ENCODE measurements at places on chromosomes 7 and 10.

DNA sequence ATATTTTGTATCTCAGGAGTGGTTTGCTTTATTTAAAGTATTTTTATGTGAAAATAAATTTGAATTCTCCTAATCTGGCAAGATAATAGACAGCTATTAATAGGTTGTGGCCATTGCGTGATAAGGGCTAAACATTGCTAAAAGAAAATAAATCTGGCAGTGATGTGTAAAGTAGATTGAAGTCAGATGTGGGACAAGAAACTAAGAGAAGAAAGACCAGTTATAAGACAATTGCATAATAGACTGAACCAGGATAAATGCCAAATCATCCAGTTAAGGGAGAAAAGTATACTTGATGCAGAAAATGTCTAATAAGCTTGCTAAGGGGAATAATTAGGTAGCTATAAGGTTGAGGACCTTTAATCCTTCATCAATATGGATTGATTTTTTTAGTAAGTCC is 197.5 kb upstream of the CSTF2T start:
- DNase-seq: no peak

- no peak for DNase-seq
Measured at GRCh38 chr10:103627111-103627892, 133.8 kb downstream of the NEURL1 start.

DNA sequence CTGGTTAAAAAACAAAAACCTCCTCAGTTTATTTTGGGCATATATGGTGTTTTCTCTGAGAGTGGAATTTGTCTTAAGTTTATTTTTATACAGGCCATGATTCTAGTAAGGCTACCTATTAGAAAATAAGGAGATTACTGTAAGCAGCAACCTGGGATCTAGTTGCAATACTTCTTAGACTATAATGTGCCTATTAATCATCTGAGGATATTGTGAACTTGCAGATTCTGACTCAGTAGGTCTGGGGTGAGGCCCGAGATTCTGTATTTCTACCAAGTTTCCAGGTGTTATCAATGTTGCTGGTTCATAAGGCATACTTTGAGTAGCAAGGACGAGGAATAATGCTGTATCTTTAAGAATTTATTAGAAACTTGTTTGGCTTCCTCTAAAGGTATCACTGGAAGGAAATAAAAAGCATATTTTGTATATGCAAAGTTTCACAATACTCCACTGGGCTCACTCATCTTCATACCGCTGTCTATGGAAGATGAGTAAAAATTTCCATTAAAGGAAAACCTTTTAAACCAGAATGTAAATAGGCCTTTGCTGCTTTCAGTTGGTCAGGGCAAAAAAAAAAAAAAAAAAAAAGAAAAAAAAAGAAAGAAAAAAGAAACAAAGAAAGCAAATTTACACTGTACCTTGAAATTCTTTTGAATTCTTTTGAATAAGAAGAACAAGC is 105.8 kb downstream of the BMPER start:
- DNase-seq: no peak

DNA sequence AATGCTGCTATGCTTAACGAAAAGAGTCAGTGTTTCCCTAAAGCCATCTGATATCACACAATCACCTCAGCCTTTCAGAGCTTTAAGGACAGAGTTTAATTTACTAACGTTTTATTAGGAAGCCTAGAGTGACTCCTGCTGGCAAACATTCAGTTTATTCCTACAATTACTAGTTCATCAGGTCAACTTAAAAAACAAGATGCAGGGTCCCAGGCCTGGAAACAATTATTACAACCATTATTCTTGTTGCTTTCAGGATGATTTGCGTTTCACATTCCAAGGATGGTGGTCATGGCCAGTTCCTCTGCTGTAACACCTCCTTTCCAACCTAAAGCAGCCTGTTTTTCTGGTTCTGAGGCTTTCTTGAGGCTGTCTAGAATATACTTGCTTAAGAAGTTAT is 1.5 kb upstream of the FAM53B start:
- peak; percentile 42 for DNase-seq

- DNase-seq: no peak
Measured at GRCh38 chr10:42952349-42952748, 124.5 kb upstream of the RET start.

Measured in effector CD4-positive, alpha-beta T cell (primary cell).